Epithelial cell of proximal tubule (primary cell): ENCODE measurements at places on chromosomes 7 and 10.
A peak's percentile ranks its signal among the peaks of the same experiment; 100 is the strongest.

DNA sequence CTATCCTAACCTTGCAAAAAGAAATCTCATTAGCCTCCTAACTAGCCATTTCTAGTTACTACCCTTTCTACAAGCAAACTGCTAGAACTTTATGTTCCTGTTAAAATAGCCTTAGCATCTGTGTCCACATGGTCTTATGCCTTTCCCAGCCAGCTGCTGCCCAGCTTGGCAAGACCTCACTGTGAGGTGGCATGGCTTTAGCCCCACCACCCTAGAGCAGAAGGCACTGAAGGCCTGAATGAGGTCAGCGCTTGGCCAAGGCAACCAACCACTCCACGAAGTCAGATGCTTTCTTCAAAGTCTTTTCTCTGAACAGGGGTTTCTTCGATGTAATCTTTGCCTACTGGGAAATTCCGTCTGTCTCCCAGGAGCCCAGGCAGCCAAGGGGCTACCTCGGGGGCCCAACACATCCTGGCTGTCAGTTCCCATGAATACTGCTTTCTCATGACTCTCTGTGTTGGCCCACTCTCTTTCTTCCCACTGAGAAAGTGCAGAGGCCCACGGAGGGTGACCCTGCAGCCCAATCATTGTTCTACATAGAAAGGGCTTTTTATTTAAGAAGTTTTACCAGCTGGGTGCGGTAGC lies 41.6 kb downstream of the POLR3A start:
- DNase-seq: no peak

- DNase-seq: no peak
Observed at GRCh38 chr10:105885495-105885894, 1244.4 kb downstream of the SORCS3 start.

DNA sequence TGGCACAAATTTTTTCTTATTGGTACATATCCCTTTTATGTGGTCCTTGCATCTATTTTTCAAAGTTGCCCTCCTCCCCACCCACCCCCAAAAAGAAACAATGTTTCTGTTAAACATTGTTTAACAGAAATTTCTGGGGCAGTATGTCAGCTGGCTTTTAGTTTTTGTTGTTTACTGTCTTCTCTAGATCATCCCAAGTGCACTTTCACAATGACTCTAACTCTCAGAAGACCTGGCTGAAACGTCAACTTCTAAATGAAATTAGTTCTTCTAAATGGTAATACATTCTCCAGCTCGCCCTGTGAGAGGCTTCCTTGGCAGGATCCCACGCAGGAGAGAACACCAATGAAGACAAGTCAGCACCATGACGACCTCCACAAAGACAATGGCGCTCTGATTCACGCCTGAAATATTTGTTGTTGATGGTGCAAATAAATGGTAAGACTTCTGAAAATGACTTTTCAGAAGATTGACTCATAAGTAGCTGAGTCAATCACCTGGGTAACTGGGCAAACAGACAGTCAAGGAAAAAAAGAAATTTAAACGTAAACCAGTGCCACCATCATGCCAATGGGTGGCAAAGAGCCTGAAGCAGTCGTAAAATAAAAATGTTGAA lies 293.7 kb downstream of the FZD1 start:
- peak; percentile 97 for DNase-seq

GRCh38 chr7:157613575-157614322 lies 276.9 kb downstream of the DNAJB6 start:
- DNase-seq: no peak

DNA sequence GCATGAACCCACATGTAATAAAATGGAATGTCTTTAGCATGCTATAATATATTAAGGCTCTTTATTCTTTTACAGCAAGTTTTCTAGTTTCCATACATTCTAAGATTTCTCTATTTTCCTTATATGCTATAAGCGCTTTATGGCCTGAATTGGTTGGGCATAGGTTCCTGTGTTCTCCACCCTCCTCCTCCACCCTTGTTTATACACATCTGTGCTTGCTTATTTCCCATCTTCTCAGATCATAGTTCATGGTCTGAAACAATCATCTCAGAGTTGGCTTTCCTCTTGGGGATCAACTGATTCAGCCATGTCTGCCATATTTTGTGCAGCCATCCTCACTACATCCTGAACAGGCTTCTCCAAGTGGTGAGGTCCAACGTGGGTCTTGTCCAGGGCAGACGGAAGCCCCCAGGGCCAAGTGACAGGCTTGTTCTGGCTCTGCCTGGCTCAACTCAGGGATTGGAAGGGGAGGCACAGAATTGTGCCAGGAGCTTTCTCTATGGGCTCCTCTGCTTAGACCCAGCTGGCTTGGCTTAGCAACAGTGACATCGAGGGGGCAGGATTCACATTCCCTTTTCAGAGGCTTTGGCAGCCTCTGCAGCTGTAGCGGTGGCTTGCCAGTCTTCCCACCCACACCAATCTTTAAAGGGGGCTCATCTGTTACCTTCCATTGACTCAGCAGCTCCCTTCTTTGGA lies 327.3 kb downstream of the PTEN start:
- no peak for DNase-seq

DNA sequence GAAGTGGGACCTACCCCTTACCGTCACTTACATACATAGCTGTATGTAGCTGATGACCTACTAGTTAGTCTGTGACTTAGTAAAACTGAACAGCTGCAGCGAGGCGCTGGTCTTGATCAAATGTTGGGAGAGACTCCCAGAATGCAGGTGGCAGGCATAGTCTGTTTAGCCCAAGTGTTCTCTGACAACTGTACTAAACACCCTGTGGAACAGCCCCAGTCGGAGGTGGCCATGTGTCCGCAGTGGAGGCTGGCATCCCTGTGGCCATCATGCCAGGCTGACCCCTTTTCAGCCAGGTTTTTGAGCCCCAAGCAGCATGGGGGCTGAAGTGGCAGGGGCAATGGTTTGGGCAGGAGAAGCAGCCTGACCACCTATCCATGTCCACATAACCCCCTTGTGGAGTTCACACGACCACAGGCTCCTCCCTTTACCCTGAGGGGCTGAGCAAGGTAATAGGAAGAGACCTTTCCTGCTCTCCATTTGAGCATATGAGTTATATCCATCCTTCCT lies 7.2 kb downstream of the ADCY1 start:
- no peak for DNase-seq

DNA sequence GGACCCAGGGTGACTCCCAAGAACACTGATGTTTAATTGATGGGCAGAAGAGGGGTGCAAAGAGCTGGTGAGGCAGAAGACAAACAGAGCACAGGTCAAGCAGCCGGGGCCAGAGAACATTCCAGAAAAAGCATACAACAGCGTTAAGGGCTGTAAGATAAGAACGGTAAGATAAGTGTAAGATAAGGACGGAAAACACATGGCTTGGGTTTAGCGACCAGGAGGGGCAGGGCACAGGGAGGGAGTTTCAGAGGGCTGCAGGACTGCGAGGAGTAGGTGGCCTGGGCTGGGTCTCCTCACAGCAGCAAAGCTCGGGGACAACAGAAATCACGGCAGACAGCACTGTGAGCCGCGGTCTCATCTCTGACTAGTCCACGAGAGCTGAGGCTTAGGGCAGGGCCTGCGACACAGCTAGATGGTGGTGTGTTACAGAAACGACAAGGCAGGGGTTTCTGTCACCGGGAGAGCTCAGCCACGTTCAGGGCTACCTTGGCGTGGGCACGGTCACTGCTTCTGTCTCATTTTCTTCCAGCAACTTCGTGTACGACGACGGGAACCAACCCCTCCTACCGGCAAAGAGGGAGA lies 24.6 kb downstream of the BRI3 start:
- DNase-seq: no peak

GRCh38 chr7:43590862-43591557 lies 8.1 kb downstream of the STK17A start:
- DNase-seq: no peak

DNA sequence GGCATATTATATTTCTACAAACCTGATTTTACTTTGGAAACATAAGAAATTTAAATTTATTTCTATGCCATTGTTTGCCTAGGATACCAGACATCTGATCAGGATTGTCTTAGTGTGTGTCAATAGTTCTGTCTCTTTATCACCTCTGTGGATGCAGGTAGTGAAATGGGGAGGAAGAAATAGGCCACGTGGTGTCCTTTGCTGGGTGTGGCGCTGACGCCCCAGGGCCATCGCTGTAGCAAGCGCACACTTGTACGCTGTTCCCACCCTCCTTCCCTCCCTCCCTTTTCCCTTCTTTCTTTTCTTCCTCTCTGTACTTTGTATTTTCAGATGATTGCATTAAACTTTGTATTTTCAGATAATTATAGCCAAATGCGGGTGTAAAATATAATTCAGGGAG lies 5.0 kb downstream of the DOCK1 start:
- DNase-seq: no peak

- DNase-seq: no peak
Observed at GRCh38 chr10:20898866-20899535, 1.9 kb upstream of the NEBL start.

GRCh38 chr10:110706690-110707098 lies 62.6 kb downstream of the RBM20 start:
- peak; percentile 10 for DNase-seq

GRCh38 chr10:112389271-112389822 lies 15.4 kb downstream of the ACSL5 start:
- DNase-seq: peak; percentile 76

DNA sequence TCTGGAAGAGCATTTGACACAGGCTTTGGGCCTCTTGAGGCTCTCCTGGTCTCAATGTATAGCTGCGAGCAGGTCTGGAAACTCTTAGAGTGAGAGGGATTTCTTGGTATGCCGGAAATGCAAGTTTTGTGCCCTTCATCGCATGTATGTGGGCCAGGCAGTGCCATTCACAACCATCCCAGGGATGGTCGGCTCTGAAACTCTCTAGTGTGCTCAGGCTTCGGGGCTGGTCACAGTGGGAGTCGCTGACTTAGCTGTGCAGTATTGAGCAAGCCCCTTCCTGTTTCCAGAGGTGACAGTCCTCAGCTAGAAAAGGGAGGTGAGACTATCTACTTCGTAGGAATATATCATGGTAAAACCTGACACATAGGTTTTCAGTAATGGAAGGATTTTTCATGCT lies 2.0 kb upstream of the AOAH start:
- no peak for DNase-seq

- no peak for DNase-seq
Observed at GRCh38 chr10:44116474-44116873, 268.4 kb downstream of the CXCL12 start.

DNA sequence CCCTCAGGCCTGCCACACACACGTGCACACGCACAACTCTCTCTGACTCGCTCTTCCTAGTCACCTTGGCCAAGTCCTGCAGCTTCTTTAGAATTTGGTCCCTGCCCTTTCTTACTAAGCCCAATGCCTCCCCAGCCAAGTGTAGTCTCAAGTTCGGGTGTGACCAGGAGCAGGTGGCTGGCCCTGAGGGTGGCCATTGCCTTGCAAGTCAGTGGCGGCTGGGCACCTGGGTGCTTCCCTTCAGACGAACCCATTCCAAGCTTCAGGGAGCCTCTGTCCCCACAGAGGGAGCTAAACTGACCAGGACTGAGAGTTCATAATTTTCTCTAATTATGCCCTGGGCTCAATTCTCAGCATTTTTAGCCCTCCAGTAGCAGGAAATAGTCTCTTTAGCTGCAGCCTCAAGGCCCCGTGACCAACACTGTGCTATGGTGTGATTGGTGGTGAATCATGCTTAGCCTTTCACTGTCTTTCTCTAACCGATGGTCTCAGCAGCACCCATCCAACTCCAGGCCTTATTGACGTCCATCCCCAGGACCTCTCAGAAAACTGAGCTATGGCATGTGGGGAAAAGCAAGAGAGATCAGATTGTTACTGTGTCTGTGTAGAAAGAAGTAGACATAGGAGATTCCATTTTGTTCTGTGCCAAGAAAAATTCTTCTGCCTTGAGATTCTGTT lies 34.7 kb upstream of the FXYD4 start:
- DNase-seq: peak; percentile 77

DNA sequence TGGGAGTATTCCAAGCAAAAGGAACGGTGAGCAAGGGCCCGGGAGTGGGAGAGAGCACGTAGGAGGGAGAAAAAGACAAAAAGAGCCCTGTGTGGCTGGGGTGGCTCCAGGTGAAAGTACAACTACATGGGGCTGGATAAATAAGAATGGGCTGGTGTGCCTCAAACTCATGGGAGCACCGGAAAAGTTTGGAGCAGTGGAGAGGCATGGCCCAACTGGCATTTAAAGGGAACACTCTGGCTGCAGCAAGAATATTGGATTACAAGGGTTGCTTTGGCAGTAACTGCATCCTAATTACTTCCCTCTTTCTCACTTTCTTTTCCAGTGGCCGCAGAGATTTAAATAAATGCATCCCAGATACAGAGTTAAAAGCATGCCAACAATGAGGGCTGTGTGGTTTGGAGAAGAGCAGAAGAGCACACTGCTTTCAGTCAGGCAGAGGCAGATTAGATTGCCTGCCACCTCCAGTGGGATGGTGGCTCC lies 39.1 kb upstream of the HERPUD2 start:
- DNase-seq: no peak

- DNase-seq: no peak
Observed at GRCh38 chr10:94104316-94105000, 110.7 kb downstream of the PLCE1 start.

DNA sequence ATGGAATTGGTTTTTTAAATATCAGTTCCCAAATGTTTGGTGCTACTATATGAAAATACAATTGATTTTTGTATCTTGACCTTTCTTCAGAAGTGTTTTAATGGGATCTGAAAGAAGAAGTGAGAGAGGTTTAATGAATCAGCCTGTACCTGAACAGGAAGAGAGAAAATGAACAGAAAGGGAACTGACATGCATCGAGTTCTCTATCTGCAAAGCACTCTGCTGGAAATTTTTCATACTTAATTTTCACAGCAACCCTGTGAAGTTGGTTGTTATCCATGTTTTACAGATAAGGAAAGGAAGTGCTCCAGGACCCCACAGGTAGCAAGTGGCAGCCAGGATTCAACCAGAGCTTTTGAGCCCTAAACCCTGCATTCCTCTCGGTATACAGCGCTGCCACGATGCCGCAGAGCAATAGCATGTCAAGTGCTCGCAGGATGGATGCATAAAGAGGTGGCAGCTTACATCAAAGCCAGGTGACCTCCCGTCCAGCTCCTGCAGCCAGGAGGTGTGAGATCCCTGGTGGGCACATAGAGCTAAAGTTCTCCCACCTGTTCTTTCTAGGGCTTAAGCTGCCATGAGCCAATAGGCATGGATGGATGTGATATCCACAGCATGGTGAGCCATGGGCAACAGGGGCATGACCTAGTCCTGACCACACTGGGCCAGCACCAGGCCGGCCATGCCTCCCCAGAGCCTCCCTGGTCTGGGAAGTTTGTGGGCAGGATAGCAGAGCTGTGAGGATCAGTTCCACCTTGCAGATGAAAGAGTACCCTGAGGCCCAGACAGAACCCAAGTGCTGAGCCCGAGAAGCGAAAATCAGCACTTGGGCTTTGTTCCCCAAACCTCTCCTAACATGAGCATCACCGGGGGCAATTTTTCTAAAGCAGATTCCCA lies 57.2 kb downstream of the CALML3 start:
- DNase-seq: no peak

DNA sequence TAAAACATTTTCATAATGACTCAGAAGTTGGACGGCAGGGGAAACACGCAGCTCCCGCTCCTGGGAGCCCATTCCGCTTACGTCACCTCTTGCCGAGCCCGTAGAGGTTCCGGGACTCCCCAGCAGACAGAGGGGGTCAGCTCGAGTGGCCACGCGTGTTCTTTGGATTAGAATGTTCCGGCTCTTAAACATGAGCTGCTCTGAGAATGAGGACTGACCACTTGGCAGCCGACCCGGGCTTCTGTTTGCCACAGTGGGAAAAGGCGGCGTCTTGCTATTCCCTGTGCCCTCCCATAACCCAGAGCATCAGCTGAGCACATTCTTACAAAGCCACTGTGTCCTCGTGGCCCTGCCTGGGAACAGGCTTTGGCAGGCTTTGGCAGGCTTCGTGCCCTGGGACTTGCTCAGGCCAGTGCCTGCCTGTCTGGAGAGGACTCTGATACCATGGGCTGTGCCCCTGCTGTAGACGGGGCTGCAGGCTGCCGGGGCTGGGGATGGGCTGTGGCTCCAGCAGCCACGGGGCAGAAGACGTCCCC lies 40.1 kb downstream of the PFKP start:
- peak; percentile 98 for DNase-seq
